Stimulated activated CD8-positive, alpha-beta memory T cell treated with anti-CD3 and anti-CD28 coated beads, Interleukin-4, amount 100 ng/mL, for 24 hours (primary cell): ENCODE measurements at places on chromosomes 1 and 21.

- DNase-seq: no peak
These were observed 71.7 kb downstream of the GALNT2 start for GRCh38 chr1:230138561-230139239.

- no peak for DNase-seq
These were observed 35.2 kb upstream of the MAB21L3 start for GRCh38 chr1:116075990-116076389.

- DNase-seq: no peak
These were observed 4.1 kb upstream of the OLIG2 start for GRCh38 chr21:33021667-33022066.

DNA sequence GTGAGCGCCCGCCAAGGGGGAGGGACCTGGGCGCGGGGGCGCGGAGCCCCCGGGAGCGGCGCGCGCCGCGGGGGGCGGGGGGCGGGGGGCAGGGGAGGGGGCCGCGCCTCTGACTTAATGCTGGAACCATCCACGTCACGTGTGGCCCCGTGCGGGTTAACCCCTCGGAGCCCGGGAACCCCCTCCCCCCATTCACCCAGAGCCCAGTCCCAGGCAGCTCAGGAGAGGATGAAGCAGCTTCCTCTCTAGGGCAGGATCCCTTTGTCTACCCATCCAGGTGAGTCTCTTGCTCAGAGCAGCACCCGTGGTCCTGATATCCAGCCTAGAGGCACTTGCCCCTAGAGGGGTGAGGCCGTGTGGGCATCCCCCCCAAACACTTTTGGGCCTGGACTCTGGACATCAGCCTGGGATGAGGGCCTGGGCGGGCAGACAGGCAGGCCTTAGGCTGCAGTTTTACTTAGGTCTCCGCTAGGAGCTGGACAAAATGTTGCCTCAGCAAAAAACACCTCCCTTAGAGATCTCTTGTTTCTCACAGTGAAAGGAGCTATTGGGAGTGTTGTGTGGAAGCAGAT is at the start of gene ALX3:
TSS of gene ALX3 (minus strand) at position 2 of the 572 bp plus-strand sequence. CDS start 60 bp downstream, outside the sequence.
- DNase-seq: no peak
